ENCODE measurements at places on chromosomes 1 and 21.
A peak's percentile ranks its signal among the peaks of the same experiment; 100 is the strongest.

DNA sequence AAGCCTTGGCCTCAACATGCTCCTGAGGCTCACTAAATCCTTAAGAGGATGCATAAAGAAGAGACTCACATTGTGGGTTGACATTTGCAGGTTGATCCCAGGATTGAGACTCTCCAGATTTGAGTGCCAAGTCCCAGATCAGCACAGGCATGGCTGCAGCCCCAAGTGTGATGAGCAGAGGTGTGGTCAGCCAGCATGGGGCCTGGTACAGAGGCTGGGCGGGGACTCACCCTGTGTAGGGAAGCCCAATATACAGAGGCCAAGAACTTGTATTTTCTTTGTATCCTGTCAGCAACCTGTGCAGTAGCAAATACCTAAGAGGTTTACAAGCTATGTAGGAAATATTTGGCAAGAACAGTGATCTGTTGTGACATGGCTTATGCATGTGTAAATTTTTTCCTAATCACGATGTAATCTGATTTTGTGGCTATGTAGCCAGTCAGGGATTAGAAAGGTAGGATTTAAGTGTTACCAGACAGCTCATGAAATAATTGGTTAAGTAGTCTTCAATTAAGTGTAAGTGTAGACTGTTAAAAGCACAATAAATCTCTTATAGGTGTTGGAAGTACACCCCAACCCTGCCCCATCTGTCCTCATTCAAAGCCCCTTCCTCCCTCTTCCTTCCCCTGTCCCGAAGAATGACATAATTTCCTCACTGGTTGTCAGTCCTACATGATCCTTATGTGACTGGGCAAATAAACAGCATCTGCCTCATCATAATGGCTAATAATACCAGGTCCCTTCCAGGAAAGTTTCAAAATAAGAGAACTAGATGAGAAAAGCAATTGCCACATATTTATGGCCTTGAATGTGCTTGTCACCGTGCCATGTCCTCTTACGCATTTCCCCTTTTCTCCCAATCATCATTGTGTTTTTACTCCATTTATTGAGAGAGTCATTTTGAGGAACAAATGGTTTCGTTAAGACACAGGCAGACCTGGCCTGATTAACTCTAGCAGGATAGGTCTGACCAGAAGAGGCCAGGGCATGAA, 120.9 kb downstream of the HLX start:
- no peak for DNase-seq

DNA sequence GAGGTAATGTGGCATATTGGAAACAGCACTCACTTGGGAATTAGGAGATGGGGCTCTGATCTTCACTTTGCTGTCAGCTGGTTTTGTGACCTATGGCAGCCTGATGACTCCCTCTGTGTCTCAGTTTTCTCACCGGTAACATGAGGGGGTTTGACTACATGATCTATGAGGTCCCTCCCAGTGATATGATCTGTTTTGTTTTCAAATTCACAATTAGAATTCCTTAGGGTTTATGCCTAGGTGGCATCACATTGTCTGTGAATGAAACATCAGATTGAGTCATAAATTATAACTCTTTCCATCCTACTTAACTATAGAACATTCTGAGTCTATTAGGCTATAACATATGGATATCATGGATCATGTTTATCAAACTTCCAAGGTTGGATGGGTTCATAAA, 386.6 kb downstream of the PTBP2 start:
- DNase-seq = no peak

GRCh38 chr21:19981938-19982337, 1016.3 kb upstream of the NCAM2 start:
- DNase-seq = peak; percentile 29

DNA sequence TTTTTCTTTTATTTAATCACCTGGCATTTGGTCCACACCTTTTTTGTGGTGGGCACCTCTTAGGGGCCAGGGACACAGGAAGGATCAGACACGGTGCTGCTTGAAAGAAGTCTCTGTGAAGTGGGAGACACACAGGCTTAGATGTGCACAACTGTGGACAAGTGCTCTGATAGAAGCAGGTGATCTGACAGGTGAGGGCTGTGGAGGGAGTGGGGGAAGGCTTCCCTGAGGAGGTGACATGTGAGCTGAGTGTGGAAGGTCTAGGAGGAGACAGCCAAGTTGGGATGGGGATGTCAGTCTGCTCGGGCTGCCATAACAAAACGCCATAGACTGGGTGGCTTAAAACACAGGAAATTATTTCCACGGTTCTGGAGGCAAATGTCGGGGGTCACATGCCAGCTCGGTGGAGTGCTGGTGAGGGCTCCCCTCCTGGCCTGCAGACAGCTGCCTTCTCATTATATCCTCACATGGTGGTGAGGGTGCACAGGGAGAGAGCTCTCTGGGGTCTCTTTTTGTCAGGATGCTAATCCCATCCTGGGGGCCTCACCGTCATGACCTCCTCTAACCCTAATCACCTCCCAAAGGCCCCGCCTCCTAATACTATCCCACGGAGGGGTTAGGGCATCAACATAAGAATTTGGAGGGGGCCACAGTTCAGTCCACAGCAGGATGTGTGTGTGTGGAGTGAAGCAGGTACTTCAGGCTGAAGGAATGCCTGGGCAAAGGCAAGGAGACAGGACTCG, 5.2 kb upstream of the KIAA1614 start:
- no peak for DNase-seq

GRCh38 chr1:5297180-5297885, 642.9 kb downstream of the AJAP1 start:
- no peak for DNase-seq

DNA sequence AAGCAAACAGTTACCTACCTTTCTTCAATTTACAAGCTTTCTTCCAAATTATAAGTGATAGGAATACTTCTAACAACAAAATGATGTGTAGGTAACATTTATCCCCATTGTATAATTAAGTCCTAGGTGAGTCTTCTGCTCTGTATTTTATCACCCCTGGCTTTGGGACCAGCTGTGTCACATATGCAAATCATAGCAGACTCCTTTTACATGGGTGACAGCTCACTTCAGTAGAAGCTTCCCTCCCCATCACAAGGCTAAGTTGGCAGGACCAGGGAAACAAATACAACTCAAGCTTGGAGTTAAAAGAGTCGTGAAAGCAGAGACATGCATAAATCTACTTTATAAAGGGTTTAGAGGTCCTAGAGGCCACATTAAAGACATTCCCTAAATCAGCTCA, 121.1 kb upstream of the RUNX1 start:
- no peak for DNase-seq

GRCh38 chr1:4797016-4797410, 142.6 kb downstream of the AJAP1 start:
- no peak for DNase-seq

DNA sequence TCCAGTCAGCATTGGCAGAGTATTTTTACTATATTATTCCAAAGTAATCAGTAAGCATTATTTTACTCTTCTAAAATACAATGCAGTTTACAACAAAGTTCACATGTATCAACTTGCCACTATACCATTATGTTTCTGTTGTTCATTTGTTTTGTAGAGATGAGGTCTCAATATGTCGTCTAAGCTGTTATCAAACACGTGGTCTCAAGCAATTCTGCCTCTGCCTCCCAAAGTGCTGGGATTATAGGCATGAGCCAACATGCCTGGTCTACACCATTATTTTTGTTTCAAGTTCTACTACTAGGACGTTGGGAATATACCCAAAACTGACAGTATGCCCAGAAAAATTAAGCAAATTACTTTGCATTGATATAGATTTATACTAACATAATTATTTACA, 19.8 kb downstream of the FAF1 start:
- DNase-seq = no peak

DNA sequence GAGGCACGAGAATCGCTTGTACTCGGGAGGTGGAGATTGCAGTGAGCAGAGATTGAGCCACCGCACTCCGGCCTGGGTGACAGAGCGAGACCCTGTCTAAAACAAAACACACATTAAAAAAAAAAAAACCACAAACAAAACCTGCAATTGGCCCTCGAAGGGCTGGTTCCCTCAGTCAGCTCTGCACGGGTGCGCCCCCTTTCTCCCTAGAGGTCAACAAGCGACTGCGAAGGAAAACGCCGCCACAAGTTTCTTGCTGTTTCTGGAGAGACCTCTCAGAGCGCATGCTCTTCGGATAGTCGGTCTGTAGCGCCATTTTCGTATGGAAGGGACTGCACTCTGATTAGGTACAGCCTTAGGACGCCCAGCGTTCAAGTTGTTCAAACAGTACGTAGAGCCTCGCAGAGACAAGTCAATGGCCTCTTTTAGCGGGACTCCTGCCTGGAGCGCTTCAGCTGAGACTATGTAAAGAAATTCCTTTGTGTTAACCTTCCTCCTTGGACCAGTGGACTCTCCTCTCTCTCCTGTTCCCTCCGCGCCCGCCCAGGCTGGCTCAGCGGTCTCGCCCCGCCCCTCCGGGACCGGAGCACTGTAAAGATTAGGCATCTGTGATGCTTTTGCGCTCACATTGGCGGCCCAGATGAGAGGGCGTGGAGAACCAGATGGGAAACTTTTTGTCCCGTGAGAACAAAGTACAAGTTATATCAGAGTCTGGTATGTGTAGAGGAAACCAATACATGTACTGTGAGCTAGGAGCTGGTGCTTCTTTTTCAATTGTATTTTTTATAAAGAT, 1.0 kb upstream of the CDC14A start:
- peak; percentile 55 for DNase-seq

GRCh38 chr1:43801203-43801602, 93.9 kb downstream of the ST3GAL3 start:
- DNase-seq = no peak

GRCh38 chr1:230629511-230629910, 12.8 kb upstream of the COG2 start:
- DNase-seq = no peak

DNA sequence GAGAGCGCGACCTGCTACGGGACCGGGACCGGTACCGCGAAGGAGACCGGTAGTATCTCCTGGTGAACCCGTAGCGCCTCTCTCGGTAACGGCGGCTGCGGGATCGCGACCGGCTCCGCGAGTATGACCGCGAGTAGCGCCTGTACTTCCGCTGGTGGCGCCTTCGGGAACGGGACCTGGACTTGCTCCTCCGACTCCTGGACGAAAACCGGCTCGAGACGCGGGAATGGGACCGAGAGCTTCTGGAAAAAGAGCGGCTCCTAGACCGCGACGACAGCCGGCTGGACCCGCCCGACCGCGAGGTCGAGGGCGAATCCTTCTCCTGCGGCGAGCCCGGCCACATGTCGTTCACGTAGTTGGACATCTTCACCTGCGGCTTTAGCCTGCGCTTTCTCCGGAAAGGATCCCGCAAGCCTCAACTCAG, 642 bp downstream of the RSRP1 start:
- peak; percentile 58 for DNase-seq

- no peak for DNase-seq
Observed at GRCh38 chr1:203629016-203629506, 2.4 kb downstream of the ATP2B4 start.

DNA sequence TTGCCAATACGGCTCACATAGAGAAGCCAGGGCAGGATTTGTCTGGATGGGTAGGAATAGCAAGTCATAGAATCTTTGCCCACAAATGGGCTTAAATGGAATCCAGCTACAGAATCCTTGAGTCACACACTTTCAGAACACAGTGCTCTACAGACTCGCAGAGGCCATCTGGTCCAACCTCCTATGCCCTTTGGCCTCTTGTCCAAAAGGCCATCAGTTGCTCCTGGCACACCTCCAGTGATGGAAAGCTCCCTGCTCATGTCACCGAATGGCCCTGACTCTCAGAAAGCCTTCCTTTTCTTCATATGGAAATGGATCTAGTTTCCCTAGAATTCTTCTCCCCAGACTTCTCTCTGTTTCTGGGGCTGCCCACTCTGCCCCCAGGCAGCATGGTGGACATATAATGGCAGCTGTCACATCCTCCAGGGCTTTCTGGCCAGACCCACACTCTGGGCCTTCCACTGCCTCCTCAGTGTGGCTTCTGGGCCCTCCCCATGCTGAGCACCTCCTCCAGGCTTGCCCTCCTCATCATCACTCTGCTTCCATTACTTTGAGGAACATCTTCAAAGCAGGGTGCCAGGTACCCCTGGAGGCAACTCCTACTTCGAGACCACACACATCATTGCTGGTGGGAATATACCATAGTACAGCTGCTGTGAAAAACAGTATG, 33.6 kb upstream of the TRABD2B start:
- DNase-seq = no peak

- no peak for DNase-seq
Observed at GRCh38 chr21:26394341-26394740, 178.7 kb downstream of the CYYR1 start.

DNA sequence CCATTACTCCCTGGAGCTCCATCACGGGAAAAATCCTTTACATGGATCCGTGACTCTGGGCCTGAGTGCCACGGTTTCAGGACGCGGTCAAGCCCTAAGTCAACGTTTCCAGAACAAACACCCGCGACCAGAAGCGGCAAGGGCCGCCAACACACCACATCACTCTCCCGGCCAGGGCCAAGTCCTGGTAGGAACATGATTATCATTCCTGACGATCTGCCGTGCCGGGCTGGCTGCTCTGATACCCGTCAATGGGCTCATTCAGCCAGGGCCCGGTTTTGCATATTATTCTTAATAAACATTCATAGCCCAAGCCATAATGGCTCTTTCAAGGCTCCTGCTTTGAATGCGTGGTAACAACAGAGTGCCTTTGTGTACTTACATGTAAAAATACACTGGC, 44.6 kb upstream of the SIM2 start:
- no peak for DNase-seq

- no peak for DNase-seq
Observed at GRCh38 chr1:209855623-209856022, 27.9 kb downstream of the UTP25 start.

DNA sequence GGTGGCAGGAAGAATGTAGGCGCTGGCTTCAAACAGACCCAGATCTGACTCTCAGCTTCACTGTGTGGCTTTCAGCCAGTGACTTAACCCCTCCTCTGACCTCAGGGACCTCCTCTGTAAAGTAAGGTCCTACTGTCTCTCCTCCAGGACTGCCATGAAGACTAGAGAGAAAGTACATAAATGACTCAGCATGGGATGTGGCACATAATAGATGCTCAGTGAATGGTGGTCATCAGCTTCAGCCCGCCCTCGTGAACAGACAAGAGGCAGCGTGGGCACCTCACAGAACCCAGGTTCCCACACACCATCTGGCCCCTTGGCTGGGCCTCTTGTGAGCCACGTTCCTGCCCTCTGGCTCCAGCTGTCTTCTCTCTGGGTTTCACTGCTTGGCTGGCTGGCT, 126.0 kb downstream of the SYF2 start:
- no peak for DNase-seq

DNA sequence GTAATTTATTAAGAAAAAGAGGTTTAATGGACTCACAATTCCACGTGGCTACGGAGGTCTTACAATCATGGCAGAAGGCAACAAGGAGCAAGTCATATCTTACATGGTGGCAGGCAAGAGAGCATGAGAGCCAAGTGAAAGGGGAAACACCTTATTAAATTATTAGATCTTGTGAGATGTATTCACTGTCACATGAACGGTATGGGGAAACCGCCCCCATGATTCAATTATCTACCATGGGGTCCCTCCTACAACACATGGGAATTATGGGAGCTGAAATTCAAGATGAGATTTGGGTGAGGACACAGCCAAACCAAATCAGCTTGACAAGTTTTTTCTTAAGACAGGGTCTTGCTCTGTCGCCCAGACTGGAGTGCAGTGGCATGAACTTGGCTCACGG, 14.3 kb downstream of the DAP3 start:
- no peak for DNase-seq
